Pancreas (tissue), 10 donors: ENCODE measurements at places on chromosomes 4 and X. TPM values are rescaled to one million over a fixed set of nuclear protein-coding genes. Genes with fewer than 3 reads are reported as not detected.

BMPR1B gene
- total RNA-seq: 2.4 TPM

DNA sequence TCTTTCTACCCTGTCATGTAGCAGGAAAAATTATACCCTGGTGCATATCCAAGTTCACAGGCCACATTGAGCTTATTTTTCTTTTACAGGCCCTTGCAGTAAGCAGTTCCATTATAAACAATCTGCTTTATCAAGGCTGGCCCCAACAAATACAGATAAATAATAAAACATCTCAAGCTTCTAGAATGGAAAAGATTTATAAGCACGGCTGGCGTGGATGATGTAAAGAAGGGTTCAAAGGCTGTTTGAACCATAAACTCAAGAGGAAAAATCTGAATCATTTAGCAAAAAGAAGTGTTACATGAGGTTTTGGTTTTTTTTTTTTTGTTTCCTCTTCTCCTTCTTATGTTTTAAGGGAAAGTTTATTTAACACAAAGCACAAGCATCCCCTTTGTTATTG is 109.7 kb downstream of the UNC5C start:
- DNase-seq: no peak

ZDHHC15 gene
- 0.46 TPM for total RNA-seq

- DNase-seq: no peak
Observed at GRCh38 chr4:112953262-112953661, 96.2 kb upstream of the ANK2 start.

DNA sequence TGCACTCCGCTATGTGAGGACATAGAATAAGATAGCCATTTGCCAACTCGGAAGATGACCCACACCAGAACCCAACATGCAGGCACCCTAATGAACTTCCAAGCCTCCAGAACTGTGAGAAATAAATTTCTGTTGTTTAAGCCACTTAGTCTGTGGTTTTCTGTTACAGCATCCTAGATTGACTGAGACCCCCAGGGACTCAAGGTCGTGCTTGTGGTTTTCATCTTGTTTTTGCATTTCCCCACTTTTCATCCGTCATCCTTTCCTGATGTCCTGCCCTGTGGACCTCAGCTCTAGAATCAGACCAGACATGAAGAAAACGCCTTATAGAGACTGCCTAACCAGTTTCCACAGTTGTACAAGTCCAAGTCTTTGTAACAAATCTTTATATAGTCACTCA is 54.4 kb downstream of the MCUB start:
- DNase-seq: no peak

GRCh38 chr4:128879283-128879682 is 69.8 kb downstream of the JADE1 start:
- DNase-seq: no peak

DNA sequence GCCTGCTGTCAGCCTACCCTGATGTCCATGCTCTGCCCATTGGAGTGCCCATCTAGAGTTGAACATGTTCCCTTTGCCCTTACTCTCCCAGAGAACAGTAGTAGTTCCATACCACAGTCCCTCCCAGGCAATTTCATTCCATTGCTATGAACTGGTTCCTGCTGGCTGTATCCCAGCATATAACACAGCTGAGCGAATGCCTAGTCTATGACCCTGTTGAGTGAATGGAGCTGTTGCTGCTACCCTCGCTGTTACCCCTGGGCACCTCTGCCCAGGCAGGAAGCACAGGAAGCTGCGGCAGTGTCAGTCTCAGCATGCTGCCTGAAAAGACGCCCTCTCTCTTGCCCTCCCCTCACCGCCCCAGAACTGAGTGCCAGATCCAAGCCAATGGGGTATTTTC is 73.3 kb downstream of the SOX3 start:
- no peak for DNase-seq

GAGE12F gene
- total RNA-seq: not detected

GRCh38 chr4:33825685-33826084 is 2418.6 kb downstream of the ARAP2 start:
- DNase-seq: no peak

- no peak for DNase-seq
Observed at GRCh38 chr4:174244441-174244840, 39.0 kb downstream of the FBXO8 start.

DGKQ gene
- 6.0 TPM for total RNA-seq

- DNase-seq: no peak
Observed at GRCh38 chrX:53256446-53257041, 24.8 kb downstream of the IQSEC2 start.

DNA sequence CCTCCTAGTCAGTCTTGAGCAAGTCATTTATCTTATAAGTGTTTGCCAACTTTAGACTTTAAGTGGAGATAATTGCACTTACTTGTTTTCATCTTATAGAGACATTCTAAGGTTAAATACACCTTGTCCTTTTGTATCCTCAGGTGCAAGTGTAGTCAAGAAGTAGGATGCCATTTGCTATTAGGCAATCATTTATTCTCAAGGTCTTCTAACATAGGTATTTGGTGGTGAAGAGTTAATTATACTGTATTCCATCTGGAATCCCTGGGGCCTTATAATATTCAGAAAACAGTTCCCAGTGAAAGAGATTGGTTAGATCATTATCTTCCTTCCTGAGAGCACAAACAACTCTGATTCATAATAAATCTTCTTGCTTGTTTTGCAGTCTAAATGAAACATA is 23.7 kb downstream of the SULT1E1 start:
- no peak for DNase-seq
